ENCODE measurements at places on chromosomes 1 and 21.

DNA sequence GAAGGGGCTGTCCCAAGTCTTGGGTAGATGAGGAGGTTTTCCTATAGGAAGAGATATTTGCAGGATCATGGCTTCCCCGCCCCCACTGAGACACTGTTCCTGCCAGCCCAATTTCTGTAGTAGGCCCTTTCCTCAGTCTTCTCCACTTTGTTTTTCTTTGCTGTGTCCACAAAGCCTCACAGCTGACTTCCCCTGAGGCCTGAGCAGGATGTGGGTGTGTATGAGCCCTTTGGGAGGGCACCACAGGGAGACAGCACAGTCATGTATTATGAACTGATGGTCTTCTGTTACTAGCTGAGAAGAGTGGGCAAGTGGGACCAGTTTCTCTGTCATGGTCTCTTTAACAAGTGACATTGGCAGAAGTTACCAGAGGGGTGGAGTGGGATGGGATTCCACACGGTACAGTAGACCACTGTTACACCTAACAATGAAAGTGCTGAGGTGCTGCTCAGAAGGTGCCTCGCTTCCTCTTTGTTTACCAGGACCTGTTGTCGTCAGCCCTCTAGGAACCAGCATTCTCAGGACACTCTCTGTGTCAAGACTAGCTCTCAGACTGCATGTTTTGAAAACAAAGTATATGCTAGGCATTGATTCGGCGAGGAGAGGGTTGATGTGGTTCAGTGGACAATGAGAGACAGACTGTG is 253.8 kb upstream of the HOOK1 start:
- no peak for DNase-seq

- DNase-seq = no peak
These were observed 5.0 kb upstream of the RNF11 start for GRCh38 chr1:51231120-51231519.

GRCh38 chr21:37917612-37918011 is 1.4 kb upstream of the KCNJ6 start:
- DNase-seq = peak; percentile 40

DNA sequence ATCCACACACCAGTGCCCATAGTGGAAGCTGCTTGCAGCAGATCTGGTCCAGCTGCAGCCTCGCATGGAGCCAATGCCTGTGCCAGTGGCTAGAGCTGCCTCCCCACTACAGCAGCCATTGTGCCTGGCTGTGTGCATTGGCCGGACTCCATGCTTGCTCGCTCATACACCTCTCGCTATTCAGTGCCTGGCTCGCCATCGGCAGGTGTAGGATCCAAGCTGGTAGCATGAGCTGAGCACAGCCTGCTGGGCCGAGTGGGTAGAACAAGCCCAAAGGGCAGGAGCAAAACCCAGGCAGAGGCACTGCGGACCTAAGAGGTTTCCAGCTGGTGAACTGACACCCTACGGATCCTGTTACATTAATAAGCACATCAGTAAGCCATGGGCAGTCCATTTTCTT is 1184.1 kb downstream of the AMY1C start:
- DNase-seq = no peak

- DNase-seq = no peak
These were observed at the start of gene TRPM2 for GRCh38 chr21:44353191-44353970. TRPM2 (plus strand) TSS chr21:44353621; CDS start chr21:44353701, 80 bp downstream.

DNA sequence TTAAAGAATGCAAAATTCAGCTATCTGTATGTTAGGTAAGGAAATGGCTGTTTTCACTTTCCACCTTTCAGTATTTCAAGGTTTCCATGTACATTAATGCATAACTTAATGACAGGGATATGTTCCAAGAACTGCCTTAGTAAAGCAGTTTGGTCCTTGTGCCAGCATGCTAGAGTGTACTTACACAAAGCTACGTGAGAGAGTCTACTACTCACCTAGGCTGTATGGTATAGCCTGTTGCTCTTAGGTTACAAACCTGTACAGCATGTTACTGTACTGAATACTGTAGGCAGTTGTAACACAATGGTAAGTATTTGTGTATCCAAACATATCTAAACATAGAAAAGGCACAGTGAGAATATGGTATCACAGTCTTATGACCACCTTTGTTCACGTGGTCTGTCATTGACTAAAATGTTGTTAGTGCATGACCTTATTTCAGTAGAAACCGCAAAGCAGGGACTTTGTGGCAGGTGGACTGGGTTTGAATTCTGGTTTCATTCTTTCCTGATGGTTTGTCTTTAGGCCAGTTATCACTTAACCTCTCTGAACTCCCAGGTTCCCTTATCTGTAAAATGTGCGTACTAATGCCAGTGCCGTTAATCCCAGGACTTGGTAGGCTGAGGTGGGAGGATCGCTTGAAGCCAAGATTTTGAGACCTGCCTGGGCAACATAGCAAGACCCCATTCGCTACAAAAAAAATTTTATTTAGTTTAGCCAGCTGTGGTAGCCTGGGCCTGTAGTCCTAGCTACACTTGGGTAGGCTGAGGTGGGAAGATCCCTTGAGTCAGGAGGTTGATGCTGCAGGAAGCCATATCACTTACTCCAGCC is 4.9 kb downstream of the SMYD2 start:
- no peak for DNase-seq

DNA sequence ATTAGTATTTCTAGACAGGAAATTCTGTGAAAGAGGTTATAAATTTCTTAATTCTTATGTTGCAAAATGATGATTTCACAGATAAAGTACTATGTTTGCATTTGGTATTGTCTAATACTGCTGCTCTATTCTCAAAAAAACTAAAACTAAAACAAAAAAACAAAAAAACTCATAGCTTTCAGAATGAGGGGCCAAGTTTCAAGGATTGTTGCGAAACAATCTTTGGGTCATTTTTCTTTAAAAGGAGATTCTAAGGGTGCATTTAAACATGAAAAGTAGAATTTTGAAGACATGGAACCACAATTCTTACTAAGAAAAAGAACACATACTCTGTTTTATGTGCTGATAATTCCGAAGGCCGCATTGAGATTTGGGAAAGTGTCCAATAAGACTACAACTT is 645.1 kb downstream of the ADGRL2 start:
- no peak for DNase-seq

GRCh38 chr1:85681087-85681486 is 27.1 kb downstream of the ZNHIT6 start:
- DNase-seq = no peak

- no peak for DNase-seq
These were observed 431 bp downstream of the EEIG2 start for GRCh38 chr1:108560189-108560873.

Measured in RWPE1 (cell line).